ENCODE measurements at places on chromosomes 1 and 21.

DNA sequence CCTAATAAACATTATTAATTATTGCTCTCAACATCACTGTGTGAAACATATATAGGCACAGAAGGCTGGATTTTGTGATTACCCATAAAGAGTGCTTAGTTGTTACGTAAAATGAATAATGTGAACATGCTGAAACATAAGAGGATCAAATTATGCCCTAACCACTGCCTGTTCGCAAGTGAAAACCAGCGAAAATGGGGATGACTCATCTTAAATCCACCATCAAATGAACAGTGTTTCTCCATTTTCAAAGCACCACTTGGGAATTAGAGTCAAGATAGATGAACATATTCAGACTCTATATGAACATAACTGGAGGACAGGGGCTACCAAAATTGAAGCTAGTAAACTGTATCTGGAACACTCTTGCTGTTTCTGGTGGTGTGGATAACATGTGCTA, 386.2 kb downstream of the HHIPL2 start:
- no peak for DNase-seq

- peak; percentile 15 for DNase-seq
Measured at GRCh38 chr1:70247768-70248167, 26.6 kb downstream of the SRSF11 start.

DNA sequence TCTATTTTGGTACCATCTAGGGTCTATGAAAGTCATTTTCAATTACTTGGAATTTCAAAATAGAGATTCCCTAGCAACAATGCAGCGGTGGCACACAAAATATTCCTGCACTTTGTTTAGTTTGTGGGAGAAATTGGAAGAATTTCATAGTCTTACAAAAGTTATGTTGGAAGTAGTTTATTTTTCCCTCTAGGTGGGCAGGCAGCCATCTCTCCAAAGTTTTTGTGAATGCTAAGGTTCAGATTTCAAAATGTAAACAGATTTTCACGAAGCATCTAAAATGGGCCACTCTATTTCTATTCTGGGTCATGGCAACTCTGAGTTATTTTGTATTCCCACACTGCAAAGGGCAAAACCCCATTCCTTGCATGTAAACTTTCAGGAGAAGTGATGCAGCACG, 8.0 kb downstream of the SMCP start:
- DNase-seq: no peak

DNA sequence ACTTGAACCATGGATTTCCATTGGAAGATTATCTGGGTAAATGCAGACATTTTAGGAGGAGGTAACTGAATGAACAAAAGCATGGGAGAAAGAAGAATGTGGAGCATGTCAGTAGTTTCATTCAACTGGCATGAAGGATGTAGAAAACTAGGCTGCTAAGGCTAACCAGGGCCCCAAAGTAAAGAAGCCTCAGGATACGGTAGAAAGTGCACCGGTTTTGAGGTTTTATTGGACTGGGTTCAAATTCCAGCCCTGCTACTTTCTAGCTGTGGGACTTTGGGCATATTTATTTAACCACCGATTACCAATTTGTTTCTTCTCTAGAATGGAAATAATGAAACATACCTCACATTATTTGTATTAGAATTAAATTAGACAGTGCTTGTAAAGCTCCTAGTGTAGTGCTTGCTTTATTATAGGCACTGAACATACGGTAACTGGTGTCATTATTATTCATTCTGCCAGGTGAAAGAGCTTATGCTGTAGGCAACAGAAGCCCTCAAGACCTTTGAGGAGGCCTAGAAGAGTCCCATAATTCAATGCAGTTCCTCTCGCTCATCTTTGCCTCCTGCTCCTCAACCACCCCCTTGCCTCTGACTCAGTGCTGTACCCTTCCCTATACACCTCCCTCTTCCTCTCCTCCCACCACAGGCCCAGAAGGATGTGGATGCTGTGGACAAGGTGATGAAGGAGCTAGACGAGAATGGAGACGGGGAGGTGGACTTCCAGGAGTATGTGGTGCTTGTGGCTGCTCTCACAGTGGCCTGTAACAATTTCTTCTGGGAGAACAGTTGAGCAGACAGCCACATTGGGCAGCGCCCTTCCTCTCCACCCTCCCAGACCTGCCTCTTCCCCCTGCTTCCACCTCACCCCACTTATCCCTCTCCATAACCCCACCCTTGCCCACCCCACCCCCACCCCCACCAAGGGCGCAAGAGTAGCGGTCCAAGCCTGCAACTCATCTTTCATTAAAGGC, 2.5 kb upstream of the CHTOP start:
- DNase-seq: no peak

- no peak for DNase-seq
Measured at GRCh38 chr1:231094421-231094820, 54.4 kb upstream of the FAM89A start.

GRCh38 chr21:37564924-37565529, 198.5 kb downstream of the DYRK1A start:
- peak; percentile 52 for DNase-seq

DNA sequence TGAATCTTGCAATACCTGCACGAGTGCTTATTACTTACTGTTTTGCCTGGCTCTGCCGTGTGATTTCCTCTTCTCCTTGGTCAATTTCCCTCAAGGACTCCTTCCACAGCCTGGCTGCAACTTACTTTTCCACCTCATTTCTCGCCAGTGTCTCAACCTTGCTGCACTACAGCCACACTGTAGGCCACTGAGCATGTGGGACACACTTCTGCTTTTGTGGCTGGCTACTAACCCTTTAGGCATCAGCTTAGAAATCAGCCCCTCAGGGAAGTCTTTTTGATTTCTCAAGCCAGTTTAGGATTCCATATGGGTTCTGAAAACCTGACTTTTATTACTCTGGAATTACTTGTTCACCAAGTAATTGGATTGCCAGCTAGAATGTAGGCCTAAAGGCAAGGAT, 5.2 kb upstream of the DMRTB1 start:
- DNase-seq: peak; percentile 22

- no peak for DNase-seq
Measured at GRCh38 chr21:45525910-45526306, 16.3 kb downstream of the SLC19A1 start.

DNA sequence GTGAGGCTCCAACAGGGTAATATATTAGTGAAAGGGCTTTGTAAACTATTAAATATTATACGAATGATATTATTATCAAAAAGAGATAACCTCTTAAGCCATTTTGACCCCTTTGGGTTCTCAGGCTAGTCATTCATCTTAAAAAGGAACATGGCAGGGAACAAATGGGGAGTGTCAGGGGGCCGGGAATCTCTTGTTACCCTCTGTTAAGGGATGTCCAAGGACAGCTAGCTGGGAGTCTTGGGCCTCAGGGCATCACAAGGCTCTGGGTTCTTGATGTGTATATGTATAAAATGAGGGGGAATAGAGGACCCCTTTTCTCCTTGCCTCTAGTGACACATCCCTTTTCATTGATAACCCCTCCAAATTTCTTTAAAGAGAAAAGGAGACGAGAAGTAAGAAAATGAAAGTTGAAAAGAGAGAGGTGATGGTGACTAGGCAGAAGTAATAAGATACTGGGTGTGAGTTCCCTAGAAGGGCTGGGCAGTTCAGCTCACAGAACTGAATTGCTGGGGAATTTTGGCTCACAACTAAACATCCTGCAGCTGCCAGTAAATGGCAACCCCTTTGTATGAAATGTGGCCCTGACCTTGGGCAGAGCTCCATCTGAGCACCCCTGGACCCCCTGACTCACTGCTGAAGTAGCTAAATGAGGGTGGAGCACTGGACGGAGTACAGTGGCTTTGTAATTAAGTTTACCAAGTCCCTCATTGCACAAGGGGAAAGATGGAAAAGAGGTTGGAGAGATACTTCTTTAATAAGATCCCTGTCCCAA, 20.0 kb upstream of the ZNF326 start:
- DNase-seq: peak; percentile 65

GRCh38 chr1:29179641-29180184, 2.0 kb downstream of the SRSF4 start:
- peak; percentile 75 for DNase-seq

GRCh38 chr21:38954588-38955004, 148.9 kb downstream of the ETS2 start:
- DNase-seq: no peak

DNA sequence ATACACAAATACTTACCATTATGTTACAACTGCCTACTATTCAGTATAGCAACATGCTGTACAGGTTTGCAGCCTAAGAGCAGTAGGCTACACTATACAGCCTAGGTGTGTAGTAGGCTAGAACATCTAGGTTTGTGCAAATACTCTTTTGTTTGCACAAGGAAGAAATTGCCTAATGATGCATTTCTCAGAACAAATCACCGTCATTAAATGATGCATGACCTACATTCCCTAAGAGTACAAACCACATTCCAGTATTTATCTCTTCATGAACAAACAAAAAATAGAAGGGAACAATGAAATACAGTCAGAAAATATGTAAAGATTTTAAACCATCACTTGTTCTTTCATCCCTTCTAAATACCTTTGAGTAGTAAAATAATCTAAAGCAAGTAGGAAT, 109.7 kb upstream of the HP1BP3 start:
- DNase-seq: no peak

GRCh38 chr1:182035097-182035770, 26.3 kb downstream of the ZNF648 start:
- DNase-seq: no peak

GRCh38 chr1:24385160-24385940, 28.2 kb downstream of the STPG1 start:
- DNase-seq: peak; percentile 26

- DNase-seq: peak; percentile 91
Measured at GRCh38 chr1:73359001-73359400, 839.0 kb downstream of the LRRIQ3 start.

GRCh38 chr1:36425791-36426190, 24.5 kb downstream of the OSCP1 start:
- DNase-seq: no peak

DNA sequence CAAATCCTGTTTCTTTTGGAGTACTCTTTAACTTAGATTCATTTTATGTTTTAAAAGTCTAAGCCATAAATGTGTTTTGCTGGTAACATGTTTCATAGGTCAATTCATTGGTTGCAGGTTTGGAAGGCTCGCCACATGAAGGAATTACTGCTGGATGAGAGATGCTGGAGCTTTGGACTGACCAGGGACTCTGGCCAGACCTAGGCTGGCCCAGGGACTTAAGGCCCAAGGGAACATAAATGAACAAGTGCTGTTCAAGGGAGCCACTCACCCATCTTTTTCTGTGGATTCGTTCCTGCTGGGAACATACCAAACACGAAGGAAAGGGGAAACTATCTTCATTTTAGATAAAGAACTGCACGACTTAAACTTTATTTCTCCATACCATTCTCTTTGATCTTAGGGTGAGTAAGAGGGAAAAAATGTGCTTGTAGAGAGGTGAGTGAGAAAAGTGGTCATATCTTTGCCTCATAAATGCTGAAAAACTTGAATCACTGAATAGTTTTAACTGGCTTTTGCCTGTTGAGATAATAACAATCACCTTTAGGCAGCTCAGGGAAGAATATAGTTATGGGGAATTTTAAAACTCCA, 15.3 kb upstream of the SHCBP1L start:
- DNase-seq: no peak

Data from OCI-M1 (cell line).